ENCODE measurements at places on chromosomes 12 and 14. TPM values are rescaled to one million over a fixed set of nuclear protein-coding genes. Genes with fewer than 3 reads are reported as not detected.

Gene CAPZA3
- total RNA-seq: not detected

Gene KIF5A
- total RNA-seq: not detected

Gene CEBPE
- total RNA-seq: not detected

Gene NEUROD4
- not detected for total RNA-seq

Gene FAM181A
- not detected for total RNA-seq

Gene ING4
- total RNA-seq: 27.2 TPM

Gene SYNDIG1L
- total RNA-seq: not detected

Gene SRRM4
- not detected for total RNA-seq

Gene LRRC9
- total RNA-seq: not detected

Gene PCED1B
- total RNA-seq: 0.32 TPM

Gene DGLUCY
- 44.2 TPM for total RNA-seq

Gene COX8C
- total RNA-seq: not detected

Gene RNASE7
- total RNA-seq: not detected

Gene PLD4
- total RNA-seq: not detected

Gene BCAT1
- 28.7 TPM for total RNA-seq

Gene NTF3
- total RNA-seq: 1.4 TPM

Gene VASH1
- total RNA-seq: 54.4 TPM

Gene LRP1-AS
- total RNA-seq: not detected

Gene CLEC9A
- not detected for total RNA-seq

Gene SIVA1
- 69.2 TPM for total RNA-seq

Gene SLC10A1
- not detected for total RNA-seq

Gene GARIN6
- not detected for total RNA-seq

Gene FKBP4
- 35.5 TPM for total RNA-seq

Gene KRT79
- not detected for total RNA-seq

Gene EPYC
- total RNA-seq: not detected

Gene SIX1
- total RNA-seq: 0.06 TPM

Gene CABP1
- total RNA-seq: 0.16 TPM

Gene SOX5
- 0.25 TPM for total RNA-seq
